ENCODE measurements at places on chromosomes 1 and 21. TPM values are rescaled to one million over a fixed set of nuclear protein-coding genes. Genes with fewer than 3 reads are reported as not detected.

- DNase-seq: no peak
Observed at GRCh38 chr1:110259770-110260169, 49.7 kb downstream of the KCNC4 start.

- no peak for DNase-seq
Observed at GRCh38 chr1:170749959-170750358, 86.0 kb downstream of the PRRX1 start.

- DNase-seq: no peak
Observed at GRCh38 chr1:8562881-8563865, 245.3 kb downstream of the SLC45A1 start.

DNA sequence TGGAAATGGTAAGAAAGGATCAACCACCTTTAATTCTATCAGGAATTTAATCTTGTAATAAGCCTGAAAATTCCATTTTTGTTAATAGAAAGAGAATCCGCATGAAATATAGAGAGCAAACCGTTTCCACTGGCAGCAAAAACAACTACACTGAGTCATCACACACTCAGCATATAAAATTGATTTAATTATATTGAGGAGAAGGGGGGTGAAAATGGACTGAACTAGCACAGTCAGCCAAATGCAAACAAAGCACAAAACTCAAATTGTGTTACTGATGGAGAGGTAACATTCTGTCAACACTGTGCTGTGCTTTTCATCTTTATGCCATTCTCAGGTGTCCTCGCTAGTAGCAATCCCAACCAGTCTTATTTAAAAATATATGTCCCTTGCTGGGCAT, 1583.9 kb downstream of the MRPL39 start:
- no peak for DNase-seq

- peak; percentile 63 for DNase-seq
Observed at GRCh38 chr1:63693944-63694571, 79.8 kb upstream of the ROR1 start.

- DNase-seq: peak; percentile 51
Observed at GRCh38 chr1:117794073-117794472, 135.3 kb downstream of the GDAP2 start.

DNA sequence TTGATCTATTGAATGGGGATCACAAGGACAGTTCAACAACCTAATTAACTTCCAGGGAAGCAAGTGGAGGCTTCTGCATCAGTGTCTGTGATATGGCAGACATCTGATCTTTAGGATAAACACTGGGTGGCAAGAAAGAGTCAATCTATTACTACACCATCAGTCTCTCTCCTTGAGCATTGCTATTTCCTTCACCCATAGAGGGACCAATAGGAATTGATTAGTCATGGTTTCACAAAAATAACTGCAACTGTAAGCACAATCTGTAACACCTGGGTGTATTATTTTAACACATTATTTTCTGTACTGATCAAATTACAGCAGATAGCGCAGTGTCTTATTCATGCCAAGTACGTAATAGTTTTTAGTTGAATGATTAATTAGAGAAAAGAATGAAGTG, 50.3 kb downstream of the USP24 start:
- no peak for DNase-seq

GRCh38 chr1:30465096-30465495, 258.3 kb downstream of the MATN1 start:
- DNase-seq: no peak

Gene FOXJ3
- total RNA-seq: 25.9 TPM
